HFFc6 (cell line): ENCODE measurements at places on chromosomes 5 and 9. TPM values are rescaled to one million over a fixed set of nuclear protein-coding genes. Genes with fewer than 3 reads are reported as not detected.
A peak's percentile ranks its signal among the peaks of the same experiment; 100 is the strongest.

- no peak for DNase-seq
- H3K27ac ChIP-seq, result no peak overlapping the region
- H3K27me3 ChIP-seq, result peaks cover 21% of the 10 kb centered on the region
- H3K36me3 ChIP-seq, result 0 out of 2 replicates have a peak, but pooled peaks cover 5% of the 10 kb centered on the region
- H3K4me1 ChIP-seq, result peaks cover 44% of the 10 kb centered on the region
Observed at GRCh38 chr5:73303148-73304079, 130.4 kb downstream of the TMEM174 start.

DNA sequence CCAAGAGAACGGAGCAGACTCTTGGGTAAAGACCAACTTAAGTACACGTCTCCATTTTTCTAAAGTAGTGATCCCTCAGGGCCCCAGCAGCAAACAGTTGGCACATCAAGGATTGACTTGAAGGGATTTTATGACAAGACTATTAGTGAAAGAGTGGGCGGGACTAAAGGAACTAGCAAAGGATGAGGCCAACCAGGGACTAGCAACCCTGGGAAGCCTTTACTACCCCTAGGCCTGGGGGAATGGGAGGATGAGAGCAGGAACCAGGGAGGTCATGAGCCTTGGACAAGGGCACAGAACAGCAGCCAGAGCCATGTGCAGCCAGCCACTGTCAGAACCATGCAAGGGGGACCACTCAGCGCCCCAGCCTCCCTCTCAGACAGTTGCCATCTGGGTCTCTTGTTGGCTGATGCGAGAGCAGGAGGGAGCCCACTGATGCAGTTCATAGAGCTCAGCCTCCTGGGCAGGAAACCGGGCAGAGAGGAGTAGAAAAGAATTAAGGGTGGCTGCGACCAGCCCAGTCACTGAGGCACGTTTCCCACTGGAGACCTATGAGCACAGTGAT lies 28.1 kb downstream of the TGFBI start:
- H3K27ac ChIP-seq, result peak overlapping the region; percentile 80
- peaks cover 81% of the 10 kb centered on the region for H3K4me1 ChIP-seq
- H3K36me3 ChIP-seq, result peaks cover 63% of the 10 kb centered on the region
- H3K4me3 ChIP-seq, result peak overlapping the region; percentile 56; the same call in 1 of the 2 replicates
- no peak for DNase-seq

- H3K4me3 ChIP-seq, result no peak overlapping the region
- no peak for DNase-seq
- H3K27ac ChIP-seq, result no peak overlapping the region
- H3K27me3 ChIP-seq, result no peaks in the 10 kb centered on the region
- H3K36me3 ChIP-seq, result peaks cover 5% of the 10 kb centered on the region; the same call in 1 of the 2 replicates
- no peaks in the 10 kb centered on the region for H3K4me1 ChIP-seq
Observed at GRCh38 chr5:106321242-106321641, 1349.5 kb downstream of the EFNA5 start.

DNA sequence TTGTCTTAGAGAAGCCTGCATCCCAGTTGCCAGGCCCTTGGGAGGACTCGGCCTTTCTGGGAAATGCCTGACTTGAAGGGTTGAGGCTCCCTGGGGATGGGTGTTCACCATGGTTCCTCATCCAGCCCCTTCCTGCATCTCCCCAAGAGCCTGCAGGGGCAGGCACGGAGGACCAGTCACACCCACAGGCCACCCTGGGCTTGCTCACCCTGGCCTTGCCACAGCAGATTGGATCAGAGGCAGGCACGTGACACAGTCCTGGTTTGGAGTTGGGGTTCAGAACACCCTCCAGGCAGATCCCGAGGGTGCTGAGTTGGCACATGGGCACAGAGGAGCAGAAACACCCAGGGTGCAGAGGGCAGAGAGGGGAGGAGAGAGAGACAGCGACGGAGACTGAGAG lies 286.1 kb downstream of the PBX3 start:
- H3K4me3 ChIP-seq, result no peak overlapping the region
- H3K4me1 ChIP-seq, result no peaks in the 10 kb centered on the region

DNA sequence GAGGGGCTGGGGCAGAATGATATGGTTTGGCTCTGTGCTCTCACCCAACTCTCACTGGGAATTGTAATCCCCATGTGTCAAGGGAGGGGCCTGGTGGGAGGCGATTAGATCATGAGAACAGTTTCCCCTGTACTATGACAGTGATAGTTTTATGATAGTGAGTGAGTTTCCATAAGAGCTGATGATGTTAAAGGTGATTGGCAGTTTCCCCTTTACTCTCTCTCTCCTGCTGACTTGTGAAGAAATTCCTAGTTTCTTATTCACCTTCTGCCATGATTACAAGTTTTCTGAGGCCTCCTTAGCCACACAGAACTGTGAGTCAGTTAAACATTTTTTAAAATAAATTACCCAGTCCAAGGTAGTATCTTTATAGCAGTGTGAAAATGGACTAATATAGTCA lies 120.4 kb upstream of the CDH9 start:
- peaks cover 2% of the 10 kb centered on the region for H3K27me3 ChIP-seq
- no peak overlapping the region for H3K4me3 ChIP-seq
- no peak overlapping the region for H3K27ac ChIP-seq
- no peaks in the 10 kb centered on the region for H3K4me1 ChIP-seq
- H3K36me3 ChIP-seq, result peaks cover 30% of the 10 kb centered on the region; the same call in 1 of the 2 replicates

The KCNT1 gene
- not detected in 3 replicates for total RNA-seq

The HK3 gene
- not detected in 3 replicates for total RNA-seq

The BAAT gene
- total RNA-seq, result not detected in 3 replicates
